ENCODE measurements at places on chromosomes 13 and 19.

DNA sequence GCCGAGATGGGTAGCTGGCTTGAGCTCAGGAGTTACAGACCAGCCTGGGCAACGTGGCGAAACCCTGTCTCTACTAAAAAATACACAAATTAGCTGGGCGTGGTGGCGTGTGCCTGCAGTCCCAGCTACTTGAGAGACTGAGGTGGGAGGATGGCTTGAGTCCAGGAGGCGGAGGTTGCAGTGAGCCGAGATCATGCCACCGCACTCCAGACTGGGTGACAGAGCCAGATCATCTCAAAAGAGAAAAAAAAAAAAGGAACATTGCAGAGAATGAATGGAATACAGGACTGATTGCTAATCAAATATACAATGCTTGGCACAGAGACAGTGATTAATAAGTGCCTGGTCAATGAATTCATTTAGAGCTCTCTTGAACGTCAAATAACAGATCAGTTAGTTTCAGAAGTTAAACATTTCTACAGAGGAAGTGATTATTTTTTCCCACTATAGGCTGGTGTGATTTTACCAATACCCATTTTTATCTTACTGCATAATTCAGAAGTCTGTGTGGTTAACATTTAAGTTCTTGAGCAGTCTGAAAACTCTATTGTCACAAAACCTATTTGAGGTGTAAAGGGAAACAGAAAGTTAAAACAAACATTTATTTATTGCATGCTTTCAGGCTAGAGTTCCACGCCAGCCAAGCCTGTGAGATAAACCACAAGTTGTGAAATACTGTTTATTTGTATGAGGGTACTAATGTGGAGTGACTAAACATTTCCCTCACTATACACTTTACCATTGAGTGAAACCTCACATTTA lies 7.7 kb upstream of the TBC1D4 start:
- no peak for DNase-seq

GRCh38 chr13:40966298-40966697 lies 52.8 kb downstream of the ELF1 start:
- DNase-seq, result no peak

- no peak for DNase-seq
These were observed 42.2 kb upstream of the SPACA7 start for GRCh38 chr13:112333756-112334543.

- DNase-seq, result peak; percentile 61
These were observed 630 bp downstream of the RNF126 start for GRCh38 chr19:662207-662961.

DNA sequence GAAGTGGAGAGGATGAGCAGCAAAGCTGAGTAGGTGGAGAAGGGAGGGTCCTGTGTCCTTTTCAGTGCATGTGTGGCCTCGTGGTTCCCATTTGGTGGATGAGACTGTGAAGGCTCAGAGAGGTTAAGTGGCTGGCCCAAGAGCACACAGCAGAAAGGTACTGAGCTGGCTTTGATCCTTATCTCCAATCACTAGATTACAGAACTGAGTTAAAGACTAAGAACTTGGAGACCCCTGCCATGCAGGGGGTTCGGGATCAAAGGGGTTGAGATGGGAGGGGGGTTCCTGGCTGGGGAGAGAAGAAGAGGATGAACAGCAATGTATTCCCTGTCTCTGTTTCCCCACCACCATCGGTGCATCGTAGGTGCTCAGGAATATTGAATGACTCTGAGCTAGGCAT lies 11.8 kb downstream of the CELF5 start:
- no peak for DNase-seq

GRCh38 chr13:38686577-38687245 lies at the start of gene FREM2:
Gene FREM2, plus strand, starts transcription at chr13:38687077. Its CDS starts 268 bp downstream, at chr13:38687345.
- DNase-seq, result no peak

GRCh38 chr19:43620061-43621001 lies 902 bp upstream of the ZNF428 start:
- no peak for DNase-seq

GRCh38 chr13:44111701-44112100 lies 232.0 kb downstream of the LACC1 start:
- DNase-seq, result no peak

DNA sequence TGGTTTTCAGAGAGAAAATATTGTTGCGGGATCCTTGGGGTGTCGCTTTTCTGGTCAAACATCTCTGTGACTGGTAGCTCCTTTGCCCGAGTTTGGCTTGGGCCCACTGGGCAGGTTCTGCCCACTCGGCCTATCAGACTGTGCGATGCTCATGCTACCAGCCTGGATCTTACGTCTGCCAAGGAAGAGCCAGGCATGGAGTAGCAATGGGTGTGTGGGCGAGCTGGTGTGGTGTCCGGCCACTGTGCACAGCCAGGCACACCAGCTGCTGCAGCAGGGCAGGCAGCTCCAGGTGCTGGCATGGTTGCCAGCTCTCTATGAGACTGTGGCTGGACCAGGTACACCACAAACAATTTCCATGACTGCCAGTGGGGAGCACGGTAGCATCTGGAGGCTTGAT lies 1351.8 kb upstream of the PCDH20 start:
- no peak for DNase-seq

DNA sequence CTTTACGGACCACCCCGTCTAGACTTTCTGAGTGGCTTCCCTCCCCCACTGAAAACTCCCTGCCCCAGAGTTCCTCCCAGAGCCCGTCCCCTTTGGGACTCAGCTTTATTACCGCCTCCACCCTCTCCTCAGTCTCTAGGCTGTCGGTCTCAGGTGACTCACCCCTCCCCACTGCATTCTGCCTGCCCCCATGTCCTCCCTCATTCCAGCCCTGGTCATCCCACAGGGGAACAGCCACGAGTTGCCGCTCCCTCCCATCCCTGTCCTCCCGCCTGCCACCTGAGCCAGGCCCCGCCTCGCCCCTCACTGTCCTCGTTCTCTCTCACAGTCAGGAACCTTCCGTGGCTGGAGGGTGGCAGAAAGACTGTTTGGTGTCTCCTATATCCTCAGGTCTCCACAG lies 57.3 kb downstream of the SMARCA4 start:
- no peak for DNase-seq

- no peak for DNase-seq
These were observed 6.7 kb upstream of the ZNF548 start for GRCh38 chr19:57382806-57383488.

GRCh38 chr13:73040484-73040883 lies 18.3 kb upstream of the KLF5 start:
- DNase-seq, result no peak

DNA sequence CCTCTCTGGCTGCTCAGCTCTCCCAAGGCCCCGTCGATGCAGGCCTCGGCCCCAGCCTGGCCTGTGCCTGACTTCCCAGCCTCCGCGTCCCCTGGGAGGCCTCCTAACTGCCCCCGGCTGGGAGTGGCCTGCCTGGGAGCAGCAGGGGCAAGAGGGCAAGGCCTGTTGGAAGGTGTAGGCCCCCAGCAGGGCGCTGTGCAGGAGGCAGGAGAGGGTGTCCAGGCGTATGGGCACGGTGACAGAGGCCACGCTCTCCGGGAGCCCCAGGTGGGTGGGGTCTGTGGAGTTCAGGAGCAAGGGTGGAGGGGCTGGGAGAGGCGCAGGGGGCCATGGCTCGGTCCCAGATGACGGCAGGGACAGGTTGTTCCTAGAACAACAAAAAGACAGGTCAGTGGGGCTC lies 1.2 kb downstream of the C19orf84 start:
- DNase-seq, result no peak

GRCh38 chr19:30074096-30074495 lies 132.1 kb downstream of the URI1 start:
- DNase-seq, result no peak

DNA sequence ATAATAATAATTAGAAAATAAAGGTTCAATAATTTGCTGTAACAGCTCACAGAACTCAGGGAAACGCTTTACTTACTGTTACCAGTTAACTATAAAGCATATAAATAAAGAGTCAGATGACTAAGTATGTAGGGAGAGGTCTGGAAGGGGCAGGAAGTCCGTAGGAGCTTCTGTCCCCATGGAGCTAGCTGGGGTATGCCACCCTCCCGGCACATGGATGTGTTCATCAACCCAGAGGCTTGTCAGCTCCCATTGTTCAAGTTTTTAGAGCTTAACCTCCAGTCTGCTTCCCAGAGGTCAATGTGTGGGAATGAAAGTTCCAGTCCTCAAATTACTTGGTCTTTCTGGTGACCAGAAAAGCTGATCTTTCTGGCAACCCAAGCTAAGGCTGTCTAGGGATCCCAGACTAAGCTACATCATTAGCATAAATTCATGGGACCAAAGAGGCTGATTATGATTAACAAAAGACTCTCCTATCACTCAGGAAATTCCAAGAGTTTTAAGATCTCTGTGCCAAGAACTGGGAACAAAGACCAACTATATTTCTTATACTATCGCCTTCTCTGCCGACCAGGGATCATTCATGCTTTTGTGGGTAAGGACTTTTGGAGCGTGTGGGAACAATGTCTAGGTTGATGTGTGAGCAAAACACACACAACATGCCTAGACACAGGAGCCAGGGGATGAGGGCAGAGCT lies 31.7 kb upstream of the ZNF507 start:
- no peak for DNase-seq

GRCh38 chr13:39538816-39539790 lies 63.9 kb downstream of the LHFPL6 start:
- no peak for DNase-seq

DNA sequence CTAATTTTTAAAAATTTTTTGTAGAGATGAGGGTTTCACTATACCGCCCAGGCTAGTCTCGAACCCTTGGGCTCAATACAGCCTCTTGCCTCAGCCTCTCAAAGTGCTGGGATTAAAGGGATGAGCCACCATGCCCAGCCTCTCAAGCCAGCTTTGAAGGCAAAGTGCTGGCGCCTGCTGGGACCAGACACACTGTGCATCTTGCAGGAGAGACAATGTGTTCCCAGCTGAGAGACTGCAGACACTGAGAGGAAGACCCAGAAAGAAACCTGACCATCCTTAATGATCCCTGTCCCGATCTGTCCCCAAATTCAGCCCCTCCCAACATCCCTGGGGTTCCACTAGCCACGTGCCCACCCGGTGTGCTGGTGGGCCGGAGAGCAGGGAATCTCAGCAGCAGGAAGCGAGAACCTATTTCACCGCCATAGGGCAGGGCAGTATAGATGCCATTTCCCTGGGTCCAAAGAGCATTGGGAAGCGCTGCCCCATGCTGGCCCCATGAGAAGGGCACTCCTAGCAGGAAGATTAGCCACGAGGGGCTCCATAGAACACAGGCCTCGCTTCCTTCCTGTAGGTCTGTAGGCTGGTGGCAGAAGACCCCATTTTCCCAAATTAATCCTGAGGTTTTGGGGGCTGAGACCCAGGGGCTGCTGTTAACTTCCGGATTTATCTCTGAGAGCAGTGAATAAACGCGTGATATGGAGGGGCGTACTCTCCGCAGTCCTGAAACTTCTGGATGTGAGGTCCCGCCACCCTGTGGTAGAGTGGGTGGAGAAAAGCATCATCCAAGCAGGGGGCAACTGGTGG lies 968 bp downstream of the RAVER1 start:
- no peak for DNase-seq

DNA sequence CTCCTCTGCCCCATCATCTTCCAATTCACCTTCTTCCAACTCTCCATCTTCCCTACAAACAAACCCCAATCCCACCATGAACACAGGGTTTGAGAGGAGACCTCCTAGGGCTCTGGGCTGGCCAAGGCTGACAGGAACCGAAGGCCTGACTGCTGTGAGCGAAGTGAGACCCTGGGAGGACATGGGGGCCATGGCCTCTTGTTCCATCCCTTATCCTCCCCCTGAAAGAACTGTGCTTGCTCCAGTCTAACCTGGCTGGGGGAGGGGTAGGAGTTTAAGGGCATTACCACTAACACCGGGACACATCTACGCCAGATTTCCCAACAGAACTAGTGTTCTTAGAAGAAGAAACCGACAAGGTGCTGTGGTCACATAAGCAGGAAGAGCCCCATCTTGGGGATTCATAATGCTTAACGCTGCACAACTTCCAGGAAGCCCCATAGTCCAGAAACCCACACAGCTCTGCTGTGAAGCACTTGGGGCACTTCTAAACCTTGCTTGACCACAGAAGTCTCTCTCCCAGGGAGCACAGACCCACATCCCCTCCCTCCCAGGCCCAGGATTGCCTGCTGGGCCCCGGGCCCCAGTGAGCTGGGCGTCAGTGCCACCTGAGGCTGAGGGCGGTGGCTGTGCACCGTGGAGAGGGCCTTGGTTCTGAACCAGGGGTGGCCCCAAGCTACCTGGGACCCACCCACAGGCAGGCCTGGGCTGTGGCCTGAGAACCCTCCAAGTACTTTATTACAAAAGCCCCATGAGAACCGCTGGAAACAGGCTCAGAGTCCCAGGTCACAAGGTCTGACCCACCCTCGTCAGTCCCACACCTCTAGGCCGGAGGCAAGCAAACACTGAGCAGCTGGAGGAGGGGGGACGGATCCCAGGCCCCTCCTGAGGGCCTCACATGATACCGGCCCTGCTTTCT lies 18.8 kb downstream of the ZC3H4 start:
- no peak for DNase-seq

GRCh38 chr13:109869312-109870237 lies 83.2 kb upstream of the IRS2 start:
- DNase-seq, result no peak

DNA sequence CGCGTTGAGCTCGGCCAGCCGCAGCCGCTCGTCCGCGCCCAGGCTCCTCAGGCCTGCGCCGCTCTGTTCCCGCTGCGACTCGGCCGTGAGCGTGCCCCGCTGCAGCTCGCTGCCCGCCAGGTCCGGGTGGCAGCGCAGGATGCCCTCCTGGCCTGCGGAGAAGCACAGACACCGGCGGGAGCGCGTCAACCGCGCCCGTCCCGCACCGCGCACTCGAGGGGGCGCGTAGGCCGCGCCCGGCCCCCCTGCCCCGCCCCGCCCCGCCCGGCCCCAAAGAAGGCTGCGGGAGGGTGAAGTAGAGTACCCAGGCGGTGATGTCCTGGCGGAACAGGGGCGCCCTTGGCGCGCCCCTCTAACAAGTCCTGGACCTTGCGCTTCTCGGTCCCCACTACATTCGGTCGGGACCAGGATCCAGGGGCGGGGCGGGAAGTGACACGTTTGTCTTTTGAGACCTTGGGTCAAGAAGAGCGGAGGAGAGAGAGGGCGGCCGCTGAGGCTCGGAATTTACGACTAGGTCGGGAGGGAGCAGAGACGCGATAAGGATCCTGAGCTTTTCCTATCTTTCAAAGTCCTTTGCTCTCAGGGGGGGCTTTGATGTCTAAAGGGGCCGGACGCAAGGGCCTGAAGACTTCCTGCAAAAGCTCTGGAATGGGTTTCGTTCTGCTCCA lies 9.3 kb upstream of the CDX2 start:
- no peak for DNase-seq

- no peak for DNase-seq
These were observed 2.6 kb downstream of the GARRE1 start for GRCh38 chr19:34256835-34257558.

DNA sequence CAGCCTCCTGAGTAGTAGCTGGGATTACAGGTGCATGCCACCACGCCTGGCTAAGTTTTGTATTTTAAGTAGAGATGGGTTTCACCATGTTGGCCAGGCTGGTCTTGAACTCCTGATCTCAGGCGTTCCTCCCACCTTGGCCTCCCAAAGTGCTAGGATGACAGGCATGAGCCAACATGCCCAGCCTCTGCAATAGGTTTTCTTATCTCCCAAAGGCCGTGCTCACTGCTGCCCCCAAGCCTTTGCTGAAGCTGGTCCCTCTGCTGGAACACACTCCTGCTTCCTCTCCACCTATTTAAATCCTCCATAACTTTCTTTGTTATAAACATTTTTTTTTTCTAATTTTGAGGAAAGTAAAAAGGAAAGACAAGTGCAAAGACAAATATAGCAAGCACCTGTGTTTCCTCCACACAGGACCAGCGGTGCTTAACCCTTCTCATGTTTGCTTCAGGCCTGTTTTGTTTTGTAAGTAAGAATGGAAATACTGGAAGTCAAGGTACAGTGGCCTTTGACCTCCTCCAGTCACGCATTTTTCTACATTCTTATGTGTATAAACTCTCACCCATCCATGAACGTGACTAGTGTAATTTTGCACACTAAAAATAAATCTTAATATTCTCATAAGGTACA lies 14.5 kb upstream of the TNFAIP8L1 start:
- no peak for DNase-seq

GRCh38 chr19:46491975-46492682 lies 3.5 kb downstream of the PNMA8B start:
- no peak for DNase-seq
